ENCODE measurements at places on chromosomes 12 and 14.

DNA sequence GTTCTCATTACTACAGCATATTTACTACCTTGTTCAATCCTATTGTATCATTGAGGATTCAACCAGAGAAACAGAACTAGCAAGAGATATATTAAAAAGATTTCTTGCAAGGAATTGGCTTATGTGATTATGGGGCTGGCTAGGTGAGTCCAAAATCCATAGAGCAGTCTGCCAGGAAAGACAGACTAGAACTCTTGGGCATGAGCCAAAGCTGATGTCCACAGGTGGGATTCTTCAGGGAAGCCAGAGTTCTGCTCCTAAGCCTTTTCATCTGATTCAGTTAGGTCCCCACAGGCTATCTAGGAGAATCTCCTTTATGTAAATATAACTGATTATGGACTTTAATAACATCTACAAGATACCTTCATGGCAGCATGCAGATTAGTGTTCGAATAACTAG is 26.0 kb downstream of the PELI2 start:
- no peak for DNase-seq

DNA sequence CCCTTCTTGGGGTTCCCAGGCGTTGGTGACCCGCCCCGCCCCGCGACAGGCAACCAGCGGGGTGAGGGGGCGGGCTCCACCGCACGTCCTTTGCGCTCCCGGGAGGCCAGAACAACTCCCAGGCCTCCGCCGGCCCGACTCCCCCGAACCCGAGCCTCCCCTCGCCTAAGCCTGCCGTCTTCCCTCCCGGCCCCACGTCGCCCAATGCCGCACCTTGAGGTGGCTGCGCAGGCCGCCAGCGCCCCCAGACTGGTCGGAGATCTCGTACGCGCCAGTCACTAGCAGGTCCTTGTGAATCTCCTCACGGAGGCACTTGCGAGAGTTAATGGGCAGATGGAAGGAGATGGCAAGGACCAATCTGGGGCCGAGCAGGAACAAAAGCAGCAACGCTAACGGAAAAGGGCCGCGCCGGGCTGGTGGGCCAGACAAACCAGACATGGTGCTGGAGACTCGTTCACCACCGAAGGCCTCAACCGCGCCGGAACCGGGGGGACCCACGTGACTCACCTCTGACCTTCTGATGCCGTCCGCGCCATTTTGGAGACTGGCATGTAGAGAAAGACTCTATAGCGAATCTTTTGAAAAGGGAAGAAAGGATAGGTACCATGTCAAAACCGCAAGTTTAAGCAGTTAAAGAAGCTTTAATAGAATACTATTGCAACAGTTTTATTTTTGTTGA is at the start of gene TMED10:
TSS of gene TMED10 (minus strand) at position 471 of the 679 bp plus-strand sequence. CDS start at position 438, 33 bp downstream.
- peak; percentile 80 for DNase-seq

DNA sequence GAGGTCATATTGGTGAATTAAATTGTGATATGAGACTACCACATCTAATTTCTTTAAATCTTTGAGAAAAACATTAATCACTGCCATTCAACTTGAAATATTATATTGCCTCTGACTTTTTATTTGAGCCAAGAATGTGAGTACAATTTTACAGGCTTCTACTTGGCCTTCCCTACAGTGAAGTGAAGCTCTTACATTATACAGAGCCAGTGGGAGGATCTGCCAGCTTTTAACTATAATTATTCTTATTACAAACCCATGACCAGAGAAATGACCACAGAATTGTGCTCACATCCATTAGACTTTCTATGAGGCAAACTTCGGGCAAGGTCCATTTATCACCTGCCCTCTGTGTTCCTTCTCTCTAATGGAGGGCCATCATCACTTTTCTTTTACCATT is 114.2 kb downstream of the RERGL start:
- DNase-seq = no peak

DNA sequence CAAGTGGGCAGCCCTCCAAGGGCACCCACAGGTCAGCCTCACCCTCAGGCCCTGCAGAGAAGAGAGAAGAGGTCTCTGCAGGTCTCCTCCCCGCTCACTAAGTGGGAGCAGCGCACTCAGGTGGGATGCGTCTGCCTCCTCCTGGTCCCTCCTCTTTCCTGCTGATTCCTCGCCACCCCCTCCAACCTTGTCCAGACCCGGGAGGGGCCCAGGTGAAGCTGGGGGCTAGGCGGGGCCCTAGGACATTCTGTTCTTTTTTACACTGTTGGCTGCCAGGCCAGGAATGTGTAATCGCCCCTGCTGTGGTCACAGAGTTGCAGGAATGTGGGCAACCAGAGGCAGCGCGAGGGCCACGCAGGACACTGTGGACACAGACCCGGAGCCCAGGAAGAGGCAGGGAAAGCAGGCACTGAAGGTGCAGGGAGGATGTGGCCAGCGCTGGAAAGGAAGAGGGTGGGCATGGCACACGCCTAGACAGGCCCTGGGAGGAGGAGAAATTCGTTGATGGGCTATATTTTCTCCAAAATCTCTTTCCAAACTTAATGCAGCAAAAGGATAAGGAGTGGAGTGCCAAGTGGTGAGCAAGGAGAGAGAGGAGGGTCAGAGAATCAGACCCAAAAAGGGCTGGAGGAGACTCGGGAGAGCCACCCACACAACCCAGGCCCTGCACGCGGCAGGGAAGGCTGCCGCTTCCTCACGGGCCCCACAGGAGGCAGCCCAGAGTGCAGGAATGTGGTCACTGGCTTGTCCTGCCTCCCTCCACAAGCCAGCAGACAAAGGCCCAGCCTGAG is 911 bp upstream of the SCNN1A start:
- DNase-seq = no peak

DNA sequence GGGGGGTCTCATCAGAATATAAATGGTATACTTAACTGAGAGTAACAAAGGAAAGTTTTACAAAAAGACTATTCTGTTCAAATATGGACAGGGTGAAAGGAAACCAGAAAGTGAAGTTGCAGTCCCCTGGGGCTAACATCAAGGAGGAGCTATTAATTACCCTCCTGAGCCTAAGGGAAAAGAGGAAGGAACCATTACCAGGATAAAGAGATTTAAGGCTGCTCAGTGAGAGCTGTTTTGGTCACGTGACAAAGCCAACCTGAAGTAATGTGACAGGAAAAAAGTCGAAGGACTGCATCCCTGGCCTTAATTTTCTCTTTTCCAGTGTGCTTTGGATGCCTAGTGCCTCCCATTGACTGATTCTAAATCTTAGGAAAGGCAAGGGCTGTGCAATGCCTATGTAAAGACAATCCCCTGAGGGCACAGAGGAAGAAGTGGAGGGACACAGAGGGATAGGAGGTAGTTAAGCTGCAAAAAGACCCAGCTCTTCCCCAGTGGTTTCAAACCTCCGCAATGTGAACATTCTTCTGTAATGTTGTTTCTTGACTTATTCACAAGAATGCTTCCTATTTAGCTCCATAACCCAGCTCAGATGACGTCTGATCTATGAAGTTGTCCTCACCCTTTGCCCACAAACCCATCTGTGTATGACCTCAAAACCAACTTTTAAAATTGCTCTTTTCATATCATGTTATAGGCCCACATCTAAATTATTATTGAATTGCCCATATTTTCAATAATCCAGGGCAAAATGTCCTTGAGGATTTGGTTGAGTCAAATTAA is 187.7 kb upstream of the DCN start:
- DNase-seq = no peak

DNA sequence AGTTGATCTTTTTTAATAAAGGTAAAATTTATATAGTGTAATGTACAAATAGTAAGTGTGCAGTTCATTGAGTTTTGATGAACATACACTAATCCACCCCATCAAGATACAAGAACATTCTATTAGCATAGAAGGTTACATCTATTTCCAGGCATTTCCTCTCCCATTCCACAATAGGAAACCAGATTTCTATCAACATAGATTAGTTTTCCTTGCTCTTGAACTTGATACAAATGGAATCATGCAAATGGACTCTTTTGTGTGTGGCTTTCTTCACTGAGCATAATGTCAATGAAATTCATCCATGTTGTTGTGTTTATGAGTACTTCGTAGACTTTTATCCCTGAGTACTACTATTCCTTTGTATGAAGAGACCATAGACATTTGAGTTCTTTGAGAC is 10.8 kb downstream of the STYX start:
- DNase-seq = no peak

GRCh38 chr12:79674629-79675028 is 16.1 kb downstream of the PAWR start:
- DNase-seq = no peak

DNA sequence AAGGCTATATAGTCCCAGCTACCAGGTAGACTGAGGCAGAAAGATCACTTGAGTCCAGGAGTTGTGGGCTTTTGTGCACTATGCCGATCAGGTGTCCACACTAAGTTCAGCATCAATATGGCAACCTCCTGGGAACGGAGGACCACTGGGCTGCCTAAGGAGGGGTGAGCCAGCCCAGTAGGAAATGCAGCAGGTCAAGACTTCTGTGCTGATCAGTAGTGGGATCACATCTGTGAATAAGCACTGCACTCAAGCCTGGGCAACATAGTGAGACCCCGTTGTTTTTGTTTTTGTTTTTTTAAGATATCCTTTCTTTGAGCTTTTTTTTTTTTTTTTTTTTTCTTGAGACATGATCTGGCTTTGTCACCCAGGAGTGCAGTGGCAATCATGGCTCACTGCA is 135.8 kb upstream of the AEBP2 start:
- no peak for DNase-seq

GRCh38 chr12:106118-106591 is 39.6 kb downstream of the IQSEC3 start:
- DNase-seq = no peak

- no peak for DNase-seq
Observed at GRCh38 chr12:109553906-109554500, 19.3 kb downstream of the MMAB start.

- DNase-seq = no peak
Observed at GRCh38 chr12:113955109-113955970, 10.8 kb downstream of the RBM19 start.

GRCh38 chr12:52213564-52214420 is 19.3 kb upstream of the KRT7 start:
- DNase-seq = peak; percentile 33

DNA sequence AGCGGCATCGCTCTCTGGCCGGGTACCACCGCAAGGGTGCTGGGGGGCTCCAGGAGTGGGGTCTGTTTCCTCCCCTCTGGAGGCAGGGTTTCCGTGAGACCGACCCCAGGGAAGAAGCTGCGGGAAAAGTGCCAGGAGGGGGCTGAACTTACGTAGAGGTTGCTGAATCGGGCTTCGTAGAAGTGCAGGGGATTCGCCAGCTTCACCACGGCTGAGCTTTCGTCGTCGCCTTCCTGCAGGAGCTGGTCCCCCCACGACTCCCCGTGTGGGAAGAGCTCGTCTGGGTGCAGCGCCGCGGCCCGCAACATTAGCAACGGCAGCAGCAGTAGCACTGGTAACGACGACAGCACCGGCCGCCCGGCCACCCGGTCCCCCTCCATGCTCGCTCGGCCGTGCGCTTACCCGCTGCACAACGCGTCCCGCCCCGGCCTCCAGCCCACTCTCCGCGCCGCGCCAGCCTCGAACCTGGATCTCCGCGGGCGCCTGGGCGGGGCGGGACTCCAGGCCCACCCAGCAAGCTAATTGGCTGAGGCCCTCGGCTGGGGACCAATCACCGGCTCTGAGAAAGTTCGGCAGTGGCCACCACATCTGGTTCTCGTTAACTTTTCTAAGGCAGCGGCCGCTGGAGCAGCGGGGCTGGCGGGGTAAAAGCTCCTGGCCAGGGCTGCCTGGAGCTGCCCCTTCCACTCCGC is at the start of gene NID2:
TSS of gene NID2 (minus strand) at position 445 of the 692 bp plus-strand sequence. CDS start at position 380, 65 bp downstream.
- DNase-seq = peak; percentile 38

DNA sequence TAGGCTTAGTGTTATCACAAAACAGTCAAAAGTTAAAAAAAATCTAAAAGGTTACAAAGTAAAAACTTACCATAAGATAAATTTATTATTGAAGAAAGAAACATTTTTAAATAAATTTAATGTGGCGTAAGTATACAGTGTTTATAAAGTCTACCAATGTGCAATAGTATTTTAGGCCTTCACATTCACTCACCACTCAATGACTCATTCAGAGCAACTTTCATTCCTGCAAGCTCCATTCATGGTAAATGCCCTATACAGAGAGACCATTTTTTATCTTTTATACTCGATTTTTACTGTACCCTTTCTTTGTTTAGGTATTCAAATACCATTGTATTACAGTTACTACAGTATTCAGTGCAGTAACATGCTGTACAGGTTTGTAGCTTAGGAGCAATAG is 124.5 kb downstream of the ANO4 start:
- no peak for DNase-seq

DNA sequence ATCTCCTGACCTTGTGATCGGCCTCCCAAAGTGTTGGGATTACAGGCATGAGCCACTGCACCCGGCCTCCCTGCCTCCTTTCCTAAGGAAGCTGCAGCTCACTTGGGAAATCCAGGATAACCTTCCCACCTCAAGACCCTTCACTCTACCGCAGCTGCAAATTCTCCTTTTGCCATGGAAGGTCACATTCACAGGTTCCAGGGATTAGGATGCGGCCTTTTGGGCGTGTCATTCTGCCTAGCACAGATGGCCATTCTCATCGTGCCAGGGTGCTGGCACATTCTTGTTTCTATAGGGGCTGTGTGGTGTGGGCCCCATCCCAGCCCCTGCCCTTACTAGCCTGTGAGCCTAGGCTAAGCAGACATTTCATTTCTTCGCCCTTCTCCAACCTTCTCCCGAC is 219.9 kb downstream of the CHST11 start:
- DNase-seq = no peak

DNA sequence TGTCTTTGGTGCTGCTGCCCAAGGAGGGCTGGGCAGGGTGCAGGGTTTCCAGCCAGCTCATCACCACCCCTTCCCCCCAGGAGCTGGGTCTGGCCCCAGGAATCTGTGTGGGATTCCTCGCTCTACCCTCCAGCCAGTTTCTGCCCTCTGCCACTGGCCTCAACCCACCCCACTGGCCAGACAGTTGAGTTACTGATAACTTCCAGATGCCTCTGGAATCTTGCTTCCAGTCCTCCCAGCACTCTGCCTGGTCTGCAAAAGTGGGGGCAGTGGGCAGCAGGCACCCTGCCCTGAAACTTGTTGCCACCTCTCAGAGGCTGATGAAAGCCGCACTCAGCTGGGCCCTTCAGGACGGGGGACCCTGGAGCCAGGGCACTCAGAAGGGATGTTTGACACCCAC is 20.1 kb upstream of the TBX3 start:
- DNase-seq = no peak

- no peak for DNase-seq
Observed at GRCh38 chr14:99043267-99043615, 228.8 kb downstream of the BCL11B start.

- no peak for DNase-seq
Observed at GRCh38 chr14:79668951-79669350, 542.4 kb downstream of the DIO2 start.

GRCh38 chr12:57528176-57528575 is 5.6 kb downstream of the MBD6 start:
- DNase-seq = no peak

- DNase-seq = no peak
Observed at GRCh38 chr14:75518625-75519024, 3.6 kb upstream of the BATF start.

GRCh38 chr12:49776858-49777257 is 35.5 kb downstream of the TMBIM6 start:
- no peak for DNase-seq

Measured in nucleus accumbens (tissue), 56 donors.